ENCODE measurements at places on chromosomes 13 and 19.

- no peak for DNase-seq
These were observed 2.9 kb downstream of the PROSER3 start for GRCh38 chr19:35760711-35761349.

- no peak for DNase-seq
These were observed 26.7 kb upstream of the NPAS1 start for GRCh38 chr19:46992699-46993535.

- DNase-seq: no peak
These were observed 784 bp downstream of the PIBF1 start for GRCh38 chr13:72782717-72783116.

DNA sequence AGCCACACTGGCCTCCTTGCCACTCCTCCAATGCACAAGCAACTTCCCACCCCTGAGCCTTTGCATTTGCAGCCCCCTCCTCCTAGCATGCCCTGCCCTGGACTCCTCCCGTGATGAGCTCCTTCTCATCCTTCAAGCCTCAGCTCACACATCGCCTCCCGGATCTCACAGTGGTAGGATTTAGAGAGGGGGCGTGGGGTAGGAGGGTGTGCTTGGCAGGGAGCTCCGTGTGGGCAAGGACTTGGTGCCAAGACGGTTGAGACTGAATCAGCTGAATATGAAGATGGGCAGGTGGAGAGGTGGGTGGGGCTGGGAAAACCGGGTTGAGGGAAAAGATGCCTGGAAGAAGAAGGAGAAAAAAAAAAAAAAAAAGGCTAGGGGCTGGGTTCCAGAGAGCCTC lies 48.4 kb upstream of the ZNRF4 start:
- no peak for DNase-seq
